ENCODE measurements at places on chromosomes 7 and 10. TPM values are rescaled to one million over a fixed set of nuclear protein-coding genes. Genes with fewer than 3 reads are reported as not detected.

GRCh38 chr10:123633106-123633505, 33.0 kb upstream of the GPR26 start:
- peaks cover 23% of the 10 kb centered on the region for H3K27me3 ChIP-seq
- no peak for DNase-seq

GRCh38 chr10:31272841-31273240, 46.2 kb upstream of the ZEB1 start:
- H3K4me3 ChIP-seq: no peak overlapping the region
- H3K27ac ChIP-seq: no peak overlapping the region
- H3K36me3 ChIP-seq: no peaks in the 10 kb centered on the region
- H3K4me1 ChIP-seq: no peaks in the 10 kb centered on the region

The PTPN12 gene
- total RNA-seq: 65.9 TPM

DNA sequence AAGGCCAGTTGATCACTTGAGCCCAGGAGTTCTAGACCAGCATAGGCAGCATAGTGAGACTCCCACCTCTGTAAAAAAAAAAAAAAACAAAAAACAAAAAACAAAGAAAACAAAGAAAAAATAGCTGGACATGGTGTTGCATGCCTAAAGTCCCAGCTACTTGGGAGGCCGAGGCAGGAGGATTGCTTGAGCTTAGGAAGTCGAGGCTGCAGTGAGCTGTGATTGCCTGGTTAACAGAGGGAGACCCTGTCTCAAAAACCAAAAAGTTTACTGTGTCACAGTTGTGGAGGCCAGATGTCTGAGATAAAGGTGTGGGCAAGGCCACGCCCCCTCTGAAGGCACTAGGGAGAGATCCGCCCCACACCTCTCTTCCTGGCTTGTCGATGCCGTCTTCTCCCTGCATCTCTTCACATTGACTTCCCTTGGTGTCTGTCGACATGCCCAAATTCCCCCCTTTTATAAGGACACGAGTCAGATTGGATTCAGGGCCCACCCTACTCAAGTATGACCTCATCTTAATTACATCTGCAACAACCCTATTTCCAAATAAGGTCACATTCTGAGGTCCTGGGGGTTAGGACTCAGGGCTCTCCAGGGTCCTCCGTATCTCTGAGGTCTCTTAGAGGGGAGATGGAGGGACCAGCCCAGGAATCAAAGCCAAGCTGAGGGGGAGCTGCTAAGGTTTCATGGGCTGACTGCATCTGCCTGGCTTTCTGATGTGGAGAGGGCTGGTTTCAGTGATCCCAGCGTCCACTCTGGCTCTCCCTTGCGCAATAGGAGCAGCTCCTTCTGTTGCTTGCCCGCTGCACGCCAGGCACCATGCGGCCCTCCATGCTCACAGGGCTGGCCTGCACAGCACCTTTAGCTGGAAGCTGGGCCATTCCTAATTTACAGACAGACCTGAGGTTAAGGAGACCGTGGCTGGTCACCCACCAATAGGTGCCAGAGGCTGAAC, 23.1 kb downstream of the AGAP3 start:
- H3K27ac ChIP-seq: no peak overlapping the region
- H3K4me3 ChIP-seq: no peak overlapping the region
- DNase-seq: no peak
- H3K36me3 ChIP-seq: peaks cover 9% of the 10 kb centered on the region
- no peaks in the 10 kb centered on the region for H3K4me1 ChIP-seq

DNA sequence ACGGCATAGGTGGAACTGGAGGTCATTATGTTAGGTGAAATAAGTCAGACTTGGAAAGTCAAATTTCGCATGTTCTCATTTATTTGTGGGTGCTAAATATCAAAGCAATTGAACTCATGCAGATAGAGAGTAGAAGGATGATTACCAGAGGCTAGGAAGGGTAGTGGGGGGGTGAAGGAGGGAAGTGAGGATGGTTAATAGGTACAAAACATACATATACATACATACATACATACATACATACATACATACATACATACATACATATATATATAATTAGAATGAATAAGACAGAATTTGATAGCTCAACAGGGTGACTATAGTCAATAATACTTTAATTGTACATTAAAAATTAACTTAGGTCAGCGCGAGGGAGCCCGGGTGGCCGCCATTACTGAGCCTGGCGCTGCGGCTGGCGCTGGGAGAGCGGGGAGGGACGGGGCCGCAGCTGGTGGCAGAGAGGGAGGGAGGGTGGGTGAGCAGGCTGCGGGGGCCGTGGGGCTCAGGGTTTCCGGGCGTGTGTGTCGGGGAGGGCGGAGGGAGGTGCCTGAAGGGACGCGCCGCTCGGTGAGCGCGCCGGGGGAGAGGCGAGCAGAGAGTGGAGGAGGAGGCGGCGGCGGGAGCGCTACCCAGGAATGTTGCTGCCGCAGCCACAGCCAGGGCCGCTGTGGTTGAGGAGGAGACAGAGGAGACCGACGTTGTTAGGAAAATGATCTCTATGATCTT, 85.8 kb upstream of the EGFR start:
- peak; percentile 81 for DNase-seq
- H3K4me1 ChIP-seq: peaks cover 16% of the 10 kb centered on the region
- peaks cover 12% of the 10 kb centered on the region for H3K36me3 ChIP-seq
- peak overlapping the region; percentile 73 for H3K27ac ChIP-seq
- H3K4me3 ChIP-seq: peak overlapping the region; percentile 88

- H3K27me3 ChIP-seq: no peaks in the 10 kb centered on the region
- H3K36me3 ChIP-seq: peaks cover 40% of the 10 kb centered on the region
- peaks cover 30% of the 10 kb centered on the region for H3K4me1 ChIP-seq
- peak; percentile 79 for DNase-seq
Observed at GRCh38 chr7:38796626-38797501, 112.1 kb downstream of the VPS41 start.

The LBX1 gene
- total RNA-seq: not detected

The GLI3 gene
- not detected for total RNA-seq

The ASZ1 gene
- not detected for total RNA-seq

GRCh38 chr10:131266936-131267813, 44.3 kb downstream of the TCERG1L start:
- no peaks in the 10 kb centered on the region for H3K36me3 ChIP-seq
- DNase-seq: no peak
- no peak overlapping the region for H3K4me3 ChIP-seq
- H3K27ac ChIP-seq: no peak overlapping the region
- H3K4me1 ChIP-seq: no peaks in the 10 kb centered on the region

DNA sequence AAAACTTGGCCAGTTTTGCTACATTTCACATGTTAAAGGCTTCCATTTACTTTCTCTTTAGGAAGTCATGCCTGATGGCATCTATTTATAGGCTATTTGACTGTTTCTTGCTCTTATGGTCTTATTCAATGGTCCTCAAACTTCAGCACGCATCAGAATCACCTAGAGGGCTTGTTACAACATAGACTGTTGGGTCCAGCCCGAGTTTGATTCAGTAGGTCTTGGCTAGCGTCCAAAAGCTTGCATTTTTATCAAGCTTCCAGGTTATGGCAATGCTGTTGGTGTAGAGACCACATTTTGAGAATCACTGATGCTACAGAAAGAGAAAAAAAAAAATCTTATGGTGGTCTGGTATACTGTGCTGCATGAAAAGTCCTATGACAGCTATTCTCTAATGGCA, 51.9 kb downstream of the MTPN start:
- no peak for DNase-seq
- H3K27me3 ChIP-seq: no peaks in the 10 kb centered on the region
- H3K4me3 ChIP-seq: no peak overlapping the region
- peaks cover 16% of the 10 kb centered on the region for H3K4me1 ChIP-seq
- no peak overlapping the region for H3K27ac ChIP-seq

The IL15RA gene
- total RNA-seq: 42.4 TPM

DNA sequence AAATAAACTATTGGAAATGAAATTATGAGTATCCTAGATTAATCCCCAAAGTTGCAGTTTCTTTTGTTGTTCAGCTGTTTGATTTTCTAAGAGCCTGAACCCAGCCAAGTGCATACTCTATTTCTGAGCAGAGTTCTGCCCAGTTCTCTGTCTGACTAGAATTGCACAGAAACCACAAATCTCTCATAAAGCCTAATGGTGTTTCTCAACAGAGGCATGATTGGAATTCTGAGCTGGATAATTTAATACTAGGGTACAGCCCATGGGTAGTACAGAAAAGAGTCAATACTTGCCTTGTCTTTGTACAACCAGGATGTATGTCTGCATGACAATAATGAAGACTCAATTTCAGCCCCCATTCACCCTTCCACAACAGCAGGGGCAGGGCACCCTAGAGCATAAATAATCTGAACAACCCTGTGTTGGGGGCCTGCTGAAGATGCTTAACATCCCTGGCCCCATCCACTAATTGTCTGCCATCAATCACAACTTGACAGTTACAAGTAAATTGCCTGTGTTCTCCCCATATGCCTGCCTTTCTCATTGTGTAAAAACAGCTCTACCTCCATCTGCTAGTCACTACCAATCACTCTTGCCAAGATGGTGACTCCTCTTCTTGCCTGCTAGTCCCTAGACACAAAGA, 114.4 kb downstream of the NPSR1 start:
- no peak overlapping the region for H3K4me3 ChIP-seq
- H3K4me1 ChIP-seq: peaks cover 22% of the 10 kb centered on the region
- H3K27ac ChIP-seq: no peak overlapping the region
- DNase-seq: no peak
- H3K27me3 ChIP-seq: no peaks in the 10 kb centered on the region

DNA sequence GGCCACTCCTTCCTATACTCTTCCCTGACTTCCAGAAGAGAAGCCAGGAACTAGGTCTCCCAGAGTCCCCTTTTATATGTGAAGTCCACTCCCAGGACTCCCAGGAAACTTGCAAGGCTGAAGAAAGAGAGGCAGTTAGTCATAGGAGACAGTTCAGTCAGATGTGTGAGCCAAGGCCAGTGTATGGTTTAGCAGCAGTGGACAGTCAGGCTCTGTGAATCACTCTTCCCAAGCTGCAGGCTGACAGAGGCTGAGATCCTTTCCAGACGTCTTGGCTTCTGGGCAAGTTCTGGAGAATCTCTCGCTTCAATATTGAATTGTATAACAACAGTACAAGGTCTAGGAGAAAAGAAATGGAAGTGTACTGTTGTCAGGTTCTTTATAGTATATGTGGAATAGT, 26.9 kb downstream of the BLVRA start:
- no peak overlapping the region for H3K27ac ChIP-seq
- no peaks in the 10 kb centered on the region for H3K27me3 ChIP-seq
- peaks cover 16% of the 10 kb centered on the region for H3K4me1 ChIP-seq
- H3K36me3 ChIP-seq: no peaks in the 10 kb centered on the region

All from Calu3 (cell line).